SJCRH30 (cell line): ENCODE measurements at places on chromosomes 13 and 19. TPM values are rescaled to one million over a fixed set of nuclear protein-coding genes. Genes with fewer than 3 reads are reported as not detected.

VSTM1 gene
- not detected in 2 replicates for total RNA-seq

N4BP2L1 gene
- total RNA-seq, result 6.3 and 10.4 TPM in 2 replicates

ELANE gene
- total RNA-seq, result not detected in 2 replicates

PIBF1 gene
- total RNA-seq, result 26.0 and 28.9 TPM in 2 replicates

PSG3 gene
- not detected in 2 replicates for total RNA-seq

SLC10A2 gene
- total RNA-seq, result not detected in 2 replicates

BTBD2 gene
- total RNA-seq, result 13.9 and 16.2 TPM in 2 replicates

SYDE1 gene
- total RNA-seq, result 37.7 and 38.3 TPM in 2 replicates

ZMYM5 gene
- 14.1 and 18.7 TPM in 2 replicates for total RNA-seq

WDR18 gene
- 47.5 and 58.9 TPM in 2 replicates for total RNA-seq

GRIN3B gene
- not detected in 2 replicates for total RNA-seq

ZNF14 gene
- total RNA-seq, result 7.8 and 7.9 TPM in 2 replicates

TYROBP gene
- not detected in 2 replicates for total RNA-seq

SHANK1 gene
- not detected in 2 replicates for total RNA-seq

EFNA2 gene
- total RNA-seq, result 1.0 and 2.8 TPM in 2 replicates

FXYD3 gene
- not detected in 2 replicates for total RNA-seq

TINCR gene
- not detected in 2 replicates for total RNA-seq

CGB5 gene
- total RNA-seq, result not detected in 2 replicates

LIM2 gene
- not detected in 2 replicates for total RNA-seq
